ENCODE measurements at places on chromosomes 16 and 17. TPM values are rescaled to one million over a fixed set of nuclear protein-coding genes. Genes with fewer than 3 reads are reported as not detected.
A peak's percentile ranks its signal among the peaks of the same experiment; 100 is the strongest.

DNA sequence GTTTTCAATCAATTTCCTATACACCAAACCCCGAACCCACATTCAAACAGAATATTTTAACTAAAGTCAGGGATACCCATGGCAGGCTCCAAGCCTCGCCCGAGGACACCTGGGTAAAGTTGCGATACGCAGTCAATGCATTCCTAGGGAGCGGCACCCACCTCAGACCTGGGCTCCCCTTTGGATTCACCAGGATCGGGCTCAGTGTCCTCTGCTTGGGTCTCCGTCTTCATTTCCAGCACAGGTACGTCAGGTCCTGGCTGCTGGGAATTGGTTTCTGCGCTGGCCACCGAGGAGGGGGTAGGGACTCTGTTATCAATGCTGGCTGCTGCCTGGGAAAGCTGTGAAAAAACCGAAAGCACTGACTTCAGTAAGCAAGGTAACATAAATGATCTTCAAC, 51.7 kb upstream of the TRAP1 start:
- H3K27ac ChIP-seq = no peak overlapping the region
- H3K4me3 ChIP-seq = no peak overlapping the region
- no peaks in the 10 kb centered on the region for H3K27me3 ChIP-seq
- DNase-seq = no peak
- H3K36me3 ChIP-seq = peaks cover 63% of the 10 kb centered on the region
- H3K4me1 ChIP-seq = no peaks in the 10 kb centered on the region

DNA sequence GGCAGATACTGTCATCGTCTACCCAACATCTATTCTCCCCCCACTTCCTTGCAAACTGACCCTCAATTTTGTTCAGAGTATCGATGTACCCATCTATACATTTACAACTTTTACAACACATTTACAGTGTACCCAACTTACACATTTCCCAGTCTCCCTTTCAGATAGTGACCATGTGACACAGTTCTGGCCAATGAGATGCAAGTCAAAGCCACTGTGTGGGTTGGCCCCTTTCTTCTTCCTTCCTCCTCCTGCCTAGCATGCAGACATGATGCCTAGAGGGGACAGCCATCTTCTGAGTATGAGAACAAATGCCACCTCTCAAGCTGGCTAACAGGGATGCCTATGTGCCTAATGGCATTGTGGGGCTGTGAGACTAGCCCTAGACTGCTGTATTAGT, 11.3 kb upstream of the NFAT5 start:
- H3K4me3 ChIP-seq = no peak overlapping the region
- no peaks in the 10 kb centered on the region for H3K4me1 ChIP-seq
- H3K27ac ChIP-seq = no peak overlapping the region
- H3K36me3 ChIP-seq = no peaks in the 10 kb centered on the region

- H3K4me3 ChIP-seq = no peak overlapping the region
- H3K27me3 ChIP-seq = no peaks in the 10 kb centered on the region
- H3K4me1 ChIP-seq = no peaks in the 10 kb centered on the region
- H3K36me3 ChIP-seq = no peaks in the 10 kb centered on the region
- H3K27ac ChIP-seq = no peak overlapping the region
Observed at GRCh38 chr16:16166085-16166484, 57.2 kb downstream of the ABCC6 start.

DNA sequence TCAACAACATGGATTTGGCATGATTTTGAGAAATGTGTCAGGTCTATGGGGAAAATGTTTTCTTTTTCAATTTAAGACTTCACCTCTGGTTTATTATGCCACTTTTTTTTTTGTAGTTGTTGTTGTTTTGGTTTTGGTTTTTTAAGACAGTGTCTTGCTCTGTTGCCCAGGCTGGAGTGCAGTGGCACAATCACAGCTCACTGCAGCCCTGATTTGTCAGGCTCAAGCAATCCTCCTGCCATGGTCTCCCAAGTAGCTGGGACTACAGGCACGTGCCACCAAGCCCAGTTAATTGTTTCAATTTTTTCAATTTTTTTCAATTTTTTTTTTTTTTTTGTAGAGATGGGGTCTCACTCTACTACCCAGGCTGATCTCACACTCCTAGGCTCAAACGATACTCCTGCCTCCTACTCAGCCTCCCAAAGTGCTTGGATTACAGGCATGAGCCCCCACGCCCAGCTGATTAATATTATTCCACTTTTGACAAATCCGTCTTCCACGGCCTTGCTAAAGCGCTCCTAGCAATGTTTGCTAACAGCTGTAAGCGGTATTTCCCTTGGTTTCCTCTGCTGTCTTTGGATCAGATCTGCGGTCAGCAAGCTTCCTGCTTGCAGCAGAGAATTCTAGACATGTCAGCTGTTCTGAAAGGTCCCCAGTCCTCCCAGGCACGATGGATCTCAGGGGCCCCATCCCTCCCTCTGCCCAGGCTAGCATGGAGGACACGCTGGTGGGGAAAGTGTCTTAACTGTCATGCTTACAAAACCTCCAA, 7.0 kb upstream of the MILR1 start:
- DNase-seq = peak; percentile 31
- no peak overlapping the region for H3K4me3 ChIP-seq
- H3K36me3 ChIP-seq = no peaks in the 10 kb centered on the region
- no peaks in the 10 kb centered on the region for H3K27me3 ChIP-seq
- H3K27ac ChIP-seq = peak overlapping the region; percentile 28

DNA sequence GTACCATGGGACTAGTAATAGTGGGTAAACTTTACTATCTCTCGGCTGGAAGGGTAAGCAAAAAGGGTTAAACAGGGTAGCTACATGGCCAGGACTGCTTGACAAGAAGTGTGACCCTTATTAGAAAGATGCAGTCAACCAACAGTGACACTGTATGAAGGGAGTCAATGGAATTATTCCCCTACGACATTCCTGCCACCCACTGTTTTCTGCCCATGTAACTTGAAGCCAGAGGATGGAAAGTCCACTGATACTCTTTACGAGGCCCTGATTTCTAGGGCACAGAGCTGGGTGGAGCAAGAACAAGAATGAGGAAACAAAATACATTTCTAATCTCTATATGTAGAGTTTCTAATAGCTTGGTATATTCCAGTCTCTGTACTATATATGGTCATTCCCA, 1102.5 kb downstream of the CDH11 start:
- H3K27ac ChIP-seq = no peak overlapping the region
- no peaks in the 10 kb centered on the region for H3K27me3 ChIP-seq
- DNase-seq = no peak
- no peaks in the 10 kb centered on the region for H3K4me1 ChIP-seq
- no peaks in the 10 kb centered on the region for H3K36me3 ChIP-seq

- no peaks in the 10 kb centered on the region for H3K4me1 ChIP-seq
- no peaks in the 10 kb centered on the region for H3K36me3 ChIP-seq
- H3K4me3 ChIP-seq = no peak overlapping the region
- H3K27ac ChIP-seq = no peak overlapping the region
- H3K27me3 ChIP-seq = no peaks in the 10 kb centered on the region
- no peak for DNase-seq
Observed at GRCh38 chr17:8542599-8543502, 87.7 kb downstream of the MYH10 start.

The HBQ1 gene
- not detected for total RNA-seq

The MC1R gene
- total RNA-seq = 13.5 TPM

The MYL11 gene
- total RNA-seq = not detected

The GPRC5C gene
- not detected for total RNA-seq

The ACSM5 gene
- not detected for total RNA-seq

The ZNF821 gene
- total RNA-seq = 9.7 TPM

The SMPD3 gene
- total RNA-seq = 3.1 TPM

Measured in CD4-positive, alpha-beta memory T cell (primary cell).